RKO (cell line): ENCODE measurements at places on chromosomes 5 and 9.
A peak's percentile ranks its signal among the peaks of the same experiment; 100 is the strongest.

DNA sequence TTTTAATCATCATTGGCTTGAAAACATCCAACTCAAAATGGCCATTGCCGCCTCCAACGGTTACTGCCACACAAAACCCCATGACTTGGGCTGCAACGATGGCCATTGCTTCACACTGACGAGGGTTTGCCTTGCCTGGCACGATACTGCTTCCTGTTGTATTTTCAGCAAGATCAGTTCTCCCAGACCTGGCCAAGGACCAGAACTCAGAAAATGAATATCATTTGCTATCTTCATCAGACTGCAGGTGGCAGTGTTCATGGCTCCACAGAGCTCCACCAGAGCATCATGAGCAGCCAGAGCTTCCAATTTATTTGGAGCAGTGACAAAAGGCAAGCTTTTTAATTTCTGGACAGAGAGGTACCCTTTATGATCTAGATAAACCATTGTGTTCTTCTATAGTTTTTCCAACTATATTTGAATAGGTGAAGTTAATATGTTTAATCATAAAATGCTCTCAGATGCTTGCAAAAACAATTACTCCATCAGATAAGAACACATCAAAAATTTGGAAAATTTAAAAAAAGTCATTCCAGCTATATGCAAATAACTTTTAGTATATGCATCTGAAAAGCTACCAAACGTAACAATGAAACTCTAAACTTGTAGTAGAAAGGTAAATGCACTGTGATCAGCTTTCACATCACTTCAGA, 10.4 kb downstream of the AMACR start:
- peak; percentile 68 for DNase-seq

- peak; percentile 85 for DNase-seq
Measured at GRCh38 chr5:36743891-36744772, 132.4 kb upstream of the NIPBL start.

DNA sequence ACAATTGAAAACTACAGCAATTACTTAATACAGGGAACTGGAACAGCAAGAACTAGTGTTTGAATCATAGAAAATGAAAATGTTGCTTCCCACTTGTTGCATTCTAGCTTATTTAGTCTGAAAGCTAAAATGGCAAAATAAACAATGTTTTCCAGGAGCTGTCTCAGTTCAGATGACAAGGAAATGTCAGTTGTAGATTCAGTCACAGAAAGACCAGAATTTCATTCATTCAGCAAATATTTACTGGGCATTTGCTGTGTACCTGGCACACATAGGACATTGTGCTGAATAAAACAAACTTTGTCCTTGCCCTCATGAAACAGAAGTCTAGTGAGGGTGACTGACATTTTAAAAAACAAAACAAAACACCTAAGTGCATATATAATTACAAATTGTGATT, 41.5 kb downstream of the GCNT4 start:
- no peak for DNase-seq

GRCh38 chr5:117649821-117650220, 1075.2 kb upstream of the SEMA6A start:
- DNase-seq = no peak

DNA sequence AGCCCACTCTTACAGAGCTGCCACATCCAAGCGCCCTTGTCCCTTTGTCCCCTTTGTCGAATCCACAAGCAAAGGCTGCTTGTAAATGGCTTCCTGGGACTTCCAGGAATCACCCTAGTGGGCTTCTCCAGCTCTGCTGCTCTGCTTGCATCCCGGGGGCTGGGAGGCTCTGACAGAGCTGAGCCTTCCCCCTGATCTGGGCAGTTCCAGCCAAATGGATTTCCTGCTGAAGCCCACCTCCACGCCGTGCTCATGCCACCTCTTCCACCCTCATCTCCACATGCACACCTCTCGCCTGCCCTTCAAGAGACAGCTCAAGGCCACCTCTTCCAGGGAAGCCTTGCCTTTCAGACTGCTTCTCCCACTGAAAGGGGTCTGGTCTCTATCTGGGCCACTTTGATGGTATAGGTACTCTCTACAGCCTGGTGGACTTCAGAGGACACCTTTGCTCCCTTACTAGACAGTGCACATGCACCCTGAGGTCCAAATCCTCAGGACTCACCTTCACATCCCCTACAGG, 106.2 kb downstream of the LHFPL2 start:
- DNase-seq = no peak
